ENCODE measurements at places on chromosomes 7 and 10. TPM values are rescaled to one million over a fixed set of nuclear protein-coding genes. Genes with fewer than 3 reads are reported as not detected.

DNA sequence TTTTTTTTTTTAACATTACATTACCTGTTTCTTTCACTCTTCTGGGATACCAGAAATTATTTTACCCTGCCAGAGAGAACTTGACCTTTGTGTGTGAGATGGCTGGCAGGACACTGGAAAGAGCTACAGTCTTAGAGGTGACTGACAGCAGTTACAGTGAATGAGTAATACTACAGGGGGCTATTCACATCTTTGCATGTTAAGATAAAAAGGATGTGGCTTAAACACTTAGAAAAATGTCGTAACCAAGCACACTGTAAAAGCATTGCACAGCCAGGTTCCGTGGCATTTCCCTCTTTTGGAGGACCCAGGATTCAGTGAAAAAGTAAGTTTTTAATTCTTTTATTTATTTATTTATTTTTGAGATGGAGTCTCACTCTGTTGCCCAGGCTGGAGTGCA, 18.8 kb upstream of the TBC1D12 start:
- DNase-seq, result no peak

GRCh38 chr7:14207711-14208110, 218.2 kb upstream of the ETV1 start:
- DNase-seq, result no peak

Gene ITGB8
- 115 TPM for total RNA-seq

DNA sequence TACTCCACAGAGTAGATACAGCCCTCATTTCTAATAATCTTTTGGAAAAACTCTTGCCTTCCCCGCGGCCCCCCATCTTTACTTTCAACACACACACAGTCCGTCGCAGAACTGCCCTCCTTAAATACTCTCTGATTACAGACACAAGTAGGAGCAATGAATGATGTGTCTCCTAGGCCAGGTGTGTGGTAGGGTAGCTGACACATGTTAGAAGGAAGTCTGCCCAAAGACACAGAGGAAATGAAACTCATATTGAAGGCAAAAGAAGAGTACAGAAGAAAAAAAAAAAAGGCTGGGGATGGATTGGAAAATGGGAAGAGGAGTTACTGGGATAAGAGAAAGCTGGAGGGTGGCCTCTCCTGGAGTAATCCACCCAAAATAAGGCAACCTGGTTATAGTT, 14.6 kb downstream of the OPALIN start:
- no peak for DNase-seq

- DNase-seq, result no peak
Measured at GRCh38 chr10:97071496-97071895, 114.3 kb downstream of the SLIT1 start.

DNA sequence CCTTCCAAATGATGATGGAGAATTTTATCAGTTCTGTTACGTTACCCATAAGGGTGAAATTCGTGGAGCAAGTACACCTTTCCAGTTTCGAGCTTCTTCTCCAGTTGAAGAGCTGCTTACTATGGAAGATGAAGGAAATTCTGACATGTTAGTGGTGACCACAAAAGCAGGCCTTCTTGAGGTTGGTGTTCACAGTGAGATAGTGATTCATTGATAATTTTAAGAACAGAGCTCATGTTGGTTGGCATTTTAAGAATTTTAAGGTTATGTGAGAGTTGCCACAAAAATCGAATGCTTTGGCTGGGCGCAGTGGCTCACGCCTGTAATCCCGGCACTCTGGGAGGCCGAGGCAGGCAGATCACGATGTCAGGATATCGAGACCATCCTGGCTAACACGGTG, 25.9 kb downstream of the TAX1BP1 start:
- DNase-seq, result no peak

Gene LOXL4
- total RNA-seq, result 0.46 TPM

Gene AGBL3
- total RNA-seq, result 5.5 TPM

GRCh38 chr7:140677496-140677895, 4.8 kb downstream of the ADCK2 start:
- no peak for DNase-seq

Gene IFIT1
- 54.4 TPM for total RNA-seq

DNA sequence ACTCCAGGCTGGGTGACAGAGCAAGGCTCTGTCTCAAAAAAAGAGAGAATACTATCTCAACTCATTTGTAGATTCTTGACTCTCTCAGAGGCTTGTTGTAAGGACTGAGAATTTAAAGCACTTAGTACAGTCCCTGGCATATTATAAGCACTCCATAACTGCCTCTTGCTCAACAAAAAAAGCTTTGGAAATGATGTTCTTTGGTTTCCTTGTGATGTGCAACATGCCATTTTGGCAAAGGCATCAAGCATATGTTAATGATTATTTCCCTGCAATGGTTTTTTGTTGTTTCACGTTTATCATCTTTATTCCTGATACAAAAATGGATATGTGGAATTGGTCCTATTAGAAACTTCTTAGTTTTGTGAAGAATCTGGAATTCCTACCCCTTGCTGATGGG, 15.7 kb downstream of the NOLC1 start:
- DNase-seq, result no peak

- no peak for DNase-seq
Measured at GRCh38 chr10:125043841-125044658, 102.1 kb downstream of the ZRANB1 start.

Gene PRKAR2B
- 92.4 TPM for total RNA-seq

Gene ETV1
- 35.3 TPM for total RNA-seq

Gene KNDC1
- 103 TPM for total RNA-seq

Data from dorsolateral prefrontal cortex (tissue), 122 donors.